ENCODE measurements at places on chromosomes 1 and 21. TPM values are rescaled to one million over a fixed set of nuclear protein-coding genes. Genes with fewer than 3 reads are reported as not detected.

C1orf115 gene
- total RNA-seq, result 0.58 TPM

INKA2 gene
- 30.7 TPM for total RNA-seq

FAM167B gene
- 0.38 TPM for total RNA-seq

FALEC gene
- total RNA-seq, result not detected

LRRC53 gene
- total RNA-seq, result not detected

RCSD1 gene
- total RNA-seq, result 1.7 TPM

MCOLN3 gene
- 0.28 TPM for total RNA-seq

B4GALT2 gene
- total RNA-seq, result 75.3 TPM

TBX19 gene
- total RNA-seq, result 1.1 TPM

CCDC24 gene
- total RNA-seq, result 4.5 TPM

TSEN15 gene
- 28.2 TPM for total RNA-seq

GRIK3 gene
- total RNA-seq, result not detected

AKNAD1 gene
- 0.38 TPM for total RNA-seq

HCN3 gene
- total RNA-seq, result 0.19 TPM

Measured in regular cardiac myocyte (primary cell).